NCI-H1417 (cell line): ENCODE measurements at places on chromosomes 6 and 20.

DNA sequence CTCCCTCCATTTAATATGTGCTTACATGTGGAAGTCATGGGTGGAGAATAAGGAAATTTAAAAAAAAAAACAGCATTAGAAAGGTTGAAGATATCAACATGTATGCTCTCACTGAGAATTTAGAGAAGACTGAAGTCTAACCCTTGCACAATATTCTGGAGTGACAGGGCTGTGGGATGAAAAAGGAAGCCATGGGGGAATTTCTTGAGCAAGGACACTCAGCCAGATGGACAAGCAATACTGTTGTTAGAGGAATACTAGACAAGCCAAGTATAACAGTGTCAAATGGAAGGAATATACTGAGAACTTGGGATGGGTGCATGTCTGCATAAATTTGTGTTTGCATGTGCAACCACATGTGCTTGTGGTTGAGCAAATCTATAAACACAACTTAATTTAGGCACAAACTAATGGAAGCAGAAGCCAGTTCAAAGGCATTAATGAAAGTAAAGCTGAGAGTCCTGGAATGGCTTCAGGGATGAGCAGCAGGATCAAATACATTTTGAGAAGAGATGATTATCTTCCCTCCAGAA lies 119.7 kb downstream of the ADGRB3 start:
- no peak for DNase-seq

- DNase-seq, result no peak
These were observed 121.0 kb downstream of the UST start for GRCh38 chr6:148867862-148868261.

DNA sequence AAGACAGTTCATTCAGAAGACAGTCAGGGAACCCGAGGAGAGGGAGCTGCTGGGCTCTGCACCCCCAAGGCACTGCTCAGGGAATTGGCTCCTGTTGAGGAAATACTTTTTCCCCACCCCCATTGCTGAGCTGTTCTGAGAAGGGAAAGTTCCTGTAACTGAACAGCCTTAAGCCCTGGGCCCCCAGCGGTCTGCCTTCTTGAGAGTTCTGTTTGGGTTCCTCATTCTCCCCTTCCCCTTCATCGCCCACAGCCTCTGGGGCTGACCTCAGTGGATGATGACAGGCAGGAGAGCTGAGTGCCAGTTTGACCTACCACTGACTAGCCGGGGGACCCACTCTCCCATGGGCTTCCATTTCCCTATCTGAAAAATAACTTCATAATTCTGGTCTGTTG lies 10.7 kb downstream of the HCK start:
- DNase-seq, result no peak

DNA sequence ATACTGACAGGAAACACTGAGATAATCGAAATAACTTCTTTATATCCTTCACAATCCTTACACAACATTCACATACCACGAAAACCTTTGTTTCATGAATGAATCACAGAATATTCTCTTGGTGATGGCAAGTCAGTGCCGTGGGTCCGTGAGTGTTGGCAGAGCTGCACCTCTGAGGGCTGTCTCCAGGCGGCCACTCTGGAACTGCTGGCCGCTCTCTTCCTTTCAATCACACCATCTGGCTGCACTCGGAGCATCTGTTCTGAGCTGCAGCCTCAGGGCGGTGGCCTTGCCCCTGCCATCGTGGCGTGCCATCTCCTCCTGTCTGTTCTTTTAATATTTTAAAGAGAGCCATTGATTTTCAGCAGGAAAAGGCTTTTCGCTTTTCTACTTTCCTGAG lies 129.4 kb upstream of the AFDN start:
- DNase-seq, result no peak

DNA sequence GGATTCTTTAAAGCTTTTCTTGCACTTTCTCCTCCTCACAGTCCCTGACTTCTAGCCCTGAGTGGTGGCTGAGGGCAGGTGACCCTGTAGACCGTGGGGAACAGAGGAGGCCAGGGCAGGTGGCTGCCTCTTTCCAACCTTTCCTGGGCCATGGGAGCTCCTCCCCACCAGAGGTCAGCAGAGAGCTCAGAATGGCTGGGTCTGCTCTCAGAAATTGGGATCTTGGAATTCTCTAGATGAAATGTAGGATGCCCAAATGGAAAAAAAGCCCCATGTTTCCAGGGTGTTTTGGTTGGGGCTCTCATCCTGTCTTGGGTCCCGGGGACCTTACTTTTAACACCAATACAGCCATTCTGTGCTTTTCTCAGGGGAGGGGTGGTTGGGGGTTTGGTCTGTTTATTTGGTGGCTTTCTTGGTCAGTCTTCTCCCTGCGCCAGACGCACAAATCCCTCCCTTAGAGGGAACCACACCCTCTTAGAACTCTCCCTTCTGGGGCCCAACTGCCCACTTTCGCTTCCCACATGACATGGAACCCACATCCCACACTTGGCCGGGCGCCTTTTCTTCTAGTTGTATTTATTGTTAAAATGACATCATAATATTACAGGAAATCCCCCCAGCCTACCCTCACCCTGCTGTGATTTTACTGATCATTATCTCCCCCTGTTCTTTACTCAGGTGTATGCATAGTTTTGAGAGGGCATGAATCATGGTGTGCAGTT lies 17.9 kb downstream of the GNAS start:
- peak; percentile 88 for DNase-seq
